ENCODE measurements at places on chromosomes 11 and 22.

GRCh38 chr11:85768473-85769146 is 42.3 kb downstream of the SYTL2 start:
- no peak for DNase-seq

- DNase-seq: no peak
Measured at GRCh38 chr11:48164836-48165235, 51.8 kb upstream of the OR4B1 start.

DNA sequence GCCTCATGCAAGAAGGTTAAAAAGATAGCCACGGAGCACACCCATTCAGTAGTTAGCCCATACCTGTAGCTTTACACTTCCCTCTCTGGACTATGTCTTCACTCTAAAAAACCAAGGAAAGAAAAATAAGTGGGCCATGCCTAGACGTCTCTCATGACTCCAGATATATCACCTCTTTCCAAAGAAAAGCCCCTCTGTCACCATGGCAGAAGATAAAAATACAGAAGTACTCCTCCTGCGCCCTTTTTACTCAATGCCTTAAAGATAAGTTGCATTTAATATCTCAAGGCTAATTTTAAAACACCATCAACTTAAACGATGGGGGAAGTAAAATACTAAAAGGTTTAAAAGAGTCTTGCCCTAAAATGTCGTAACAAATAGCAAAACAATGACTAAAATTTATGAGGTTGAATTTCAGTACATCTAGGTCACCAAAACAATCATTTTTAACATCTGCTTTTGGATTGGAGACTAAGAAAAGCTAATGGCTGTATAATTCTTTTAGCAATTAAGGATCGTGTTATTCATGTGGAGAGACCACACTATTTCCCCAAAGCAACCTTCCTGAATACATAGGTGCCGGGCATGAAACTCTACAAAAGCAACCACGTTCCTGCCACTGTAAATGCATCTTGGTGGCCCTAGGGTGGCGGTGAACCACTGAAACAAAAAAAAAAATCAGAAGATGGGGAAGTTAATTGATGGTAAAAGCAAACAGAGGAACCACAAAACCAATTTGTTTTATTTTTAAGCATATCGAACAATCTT is 46.0 kb downstream of the CELF1 start:
- no peak for DNase-seq

GRCh38 chr11:121389651-121390050 is 62.5 kb upstream of the SORL1 start:
- DNase-seq: peak; percentile 12

DNA sequence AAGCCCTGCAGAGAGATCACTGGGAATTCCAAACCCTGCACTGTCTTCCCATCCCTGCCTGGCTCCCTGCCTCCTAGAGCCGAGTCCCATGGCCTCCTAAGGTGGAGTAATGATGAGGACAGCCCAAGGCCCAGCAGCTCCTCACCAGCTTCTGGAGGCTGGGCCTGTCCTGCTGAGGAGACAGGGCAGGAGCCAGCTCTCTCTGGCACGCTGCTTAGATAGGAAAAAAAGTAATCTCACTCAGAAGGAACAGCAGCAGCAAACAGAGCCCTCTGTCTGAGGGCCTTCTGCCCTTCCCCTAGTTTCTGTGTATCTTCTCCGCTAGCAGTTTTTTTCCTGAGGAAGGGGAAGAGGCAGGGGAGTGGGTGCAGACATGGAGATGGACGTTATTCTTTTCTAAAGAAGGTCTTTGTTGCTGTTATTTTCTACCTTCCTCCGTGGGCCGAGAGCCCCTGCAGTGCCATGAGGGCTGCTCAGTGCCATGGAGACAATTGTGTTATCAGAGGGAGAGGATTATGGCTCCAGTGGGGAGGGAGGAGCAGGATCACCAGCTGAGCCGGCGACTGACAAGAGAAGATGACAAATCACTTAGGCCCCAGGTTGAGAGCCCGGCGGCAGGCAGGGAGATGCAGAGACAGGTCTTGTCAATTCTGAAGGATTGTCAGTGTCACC is 315.3 kb downstream of the BUD13 start:
- DNase-seq: no peak
